ENCODE measurements at places on chromosomes 1 and 21.

DNA sequence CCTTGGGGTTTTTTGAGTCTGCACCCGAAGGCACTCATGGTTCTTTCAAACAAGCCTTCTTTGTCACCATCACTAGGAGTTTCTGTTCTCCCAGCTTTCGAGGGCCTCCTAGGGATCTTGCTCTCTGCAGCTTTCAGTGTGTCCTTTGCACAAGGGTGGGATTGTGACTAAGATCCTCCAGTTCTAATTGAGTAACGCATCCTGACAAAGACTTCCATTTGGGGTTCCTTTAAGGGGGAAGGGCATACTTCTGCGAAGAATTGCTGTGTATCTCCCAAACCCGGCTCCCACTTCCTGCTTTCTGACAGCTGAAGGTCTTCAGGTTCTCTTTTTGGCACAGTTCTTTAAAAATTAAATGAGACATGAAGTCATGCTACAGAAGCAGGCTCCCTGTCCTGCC is 139.4 kb downstream of the EDEM3 start:
- DNase-seq = no peak

- DNase-seq = peak; percentile 27
Measured at GRCh38 chr1:74771913-74772515, 39.1 kb downstream of the TYW3 start.

- DNase-seq = no peak
Measured at GRCh38 chr1:220077887-220078286, 11.7 kb downstream of the BPNT1 start.

- DNase-seq = no peak
Measured at GRCh38 chr1:21834666-21835065, 22.6 kb downstream of the LDLRAD2 start.

- no peak for DNase-seq
Measured at GRCh38 chr1:208821939-208822338, 577.8 kb upstream of the PLXNA2 start.

- DNase-seq = no peak
Measured at GRCh38 chr1:9425859-9426258, 113.4 kb upstream of the SLC25A33 start.

GRCh38 chr1:226046240-226046639 is 16.3 kb upstream of the H3-3A start:
- peak; percentile 32 for DNase-seq

DNA sequence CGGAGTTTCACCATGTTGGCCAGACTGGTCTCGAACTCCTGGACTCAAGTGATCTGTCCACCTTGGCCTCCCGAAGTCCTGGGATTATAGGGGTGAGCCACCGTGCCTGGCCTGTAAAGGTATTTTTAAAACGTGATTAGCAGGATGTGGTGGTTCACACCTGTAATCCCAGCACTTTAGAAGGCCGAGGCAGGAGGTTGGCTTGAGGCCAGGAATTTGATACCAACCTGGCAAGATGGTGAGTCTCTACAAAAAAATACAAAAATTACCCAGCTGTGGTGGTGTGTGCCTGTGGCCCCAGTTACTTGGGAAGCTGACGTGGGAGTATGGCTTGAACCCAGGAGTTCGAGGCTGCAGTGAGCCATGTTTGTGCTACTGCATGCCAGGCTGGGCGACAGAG is 43.3 kb upstream of the SOD1 start:
- DNase-seq = no peak

GRCh38 chr21:41974752-41975053 is 20.9 kb upstream of the C2CD2 start:
- no peak for DNase-seq

- DNase-seq = peak; percentile 45
Measured at GRCh38 chr1:94805912-94806311, 14.2 kb upstream of the SLC44A3 start.

- peak; percentile 34 for DNase-seq
Measured at GRCh38 chr21:44911384-44912157, 9.1 kb downstream of the ITGB2 start.

GRCh38 chr1:50458507-50458906 is 35.3 kb upstream of the DMRTA2 start:
- DNase-seq = no peak

- no peak for DNase-seq
Measured at GRCh38 chr21:18488252-18488651, 84.7 kb upstream of the TMPRSS15 start.

DNA sequence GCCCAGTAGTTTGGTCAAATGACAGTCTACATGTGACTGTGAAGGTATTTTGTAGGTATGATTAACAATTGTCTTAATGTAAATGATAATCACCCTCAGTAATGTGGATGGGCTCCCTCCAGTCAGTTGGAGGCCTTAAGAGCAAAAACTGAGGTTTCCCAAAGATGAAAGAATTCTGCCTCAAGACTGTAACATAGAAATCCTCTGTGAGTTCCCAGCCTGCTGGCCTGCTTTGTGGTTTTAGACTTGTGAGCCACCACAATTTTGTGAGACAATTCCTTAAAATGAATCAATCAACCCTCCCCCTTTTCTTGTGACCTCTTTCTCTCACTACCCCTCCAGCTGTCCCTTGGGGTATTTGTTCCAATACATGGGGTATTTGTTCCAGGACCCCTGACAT is 226.4 kb upstream of the DPYD start:
- no peak for DNase-seq

DNA sequence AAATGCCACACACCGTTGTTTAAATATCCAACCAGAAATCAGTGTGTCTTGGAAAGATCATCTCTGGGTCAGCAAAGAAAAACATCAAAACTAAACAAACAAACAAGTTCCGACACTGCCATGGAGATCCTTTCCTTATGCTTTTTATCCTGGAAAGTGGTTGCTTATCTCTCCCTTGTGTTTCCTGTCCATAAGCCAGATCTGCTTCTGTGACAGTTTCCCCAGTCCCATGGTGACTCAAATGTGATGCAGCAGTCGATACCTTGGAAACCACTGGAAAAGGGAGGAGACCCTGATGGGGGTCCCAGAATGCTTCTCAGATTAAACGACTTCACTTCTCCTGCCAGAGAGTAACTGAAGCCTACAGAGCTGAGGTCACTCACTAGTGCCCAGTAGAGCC is 94.7 kb downstream of the DMRTA2 start:
- no peak for DNase-seq

DNA sequence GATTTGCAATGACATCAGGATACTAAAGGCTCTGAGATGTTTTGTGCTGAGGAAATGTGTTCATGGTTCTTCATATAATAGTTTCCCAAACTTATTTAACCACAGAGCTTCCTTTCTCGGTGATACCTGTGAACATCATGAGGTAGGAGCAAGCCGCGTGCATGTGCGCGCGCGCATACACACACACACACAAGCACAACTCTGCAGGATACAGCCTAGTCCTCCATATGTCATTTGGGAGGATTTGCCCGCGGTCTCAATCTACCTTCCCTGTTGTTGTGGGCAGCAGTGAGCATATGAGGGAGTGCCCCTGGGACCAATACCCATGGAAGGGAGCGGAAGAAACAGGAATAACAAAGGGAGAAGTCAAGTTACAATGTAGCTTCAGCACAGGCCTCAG is 12.2 kb upstream of the TTC4 start:
- DNase-seq = no peak

DNA sequence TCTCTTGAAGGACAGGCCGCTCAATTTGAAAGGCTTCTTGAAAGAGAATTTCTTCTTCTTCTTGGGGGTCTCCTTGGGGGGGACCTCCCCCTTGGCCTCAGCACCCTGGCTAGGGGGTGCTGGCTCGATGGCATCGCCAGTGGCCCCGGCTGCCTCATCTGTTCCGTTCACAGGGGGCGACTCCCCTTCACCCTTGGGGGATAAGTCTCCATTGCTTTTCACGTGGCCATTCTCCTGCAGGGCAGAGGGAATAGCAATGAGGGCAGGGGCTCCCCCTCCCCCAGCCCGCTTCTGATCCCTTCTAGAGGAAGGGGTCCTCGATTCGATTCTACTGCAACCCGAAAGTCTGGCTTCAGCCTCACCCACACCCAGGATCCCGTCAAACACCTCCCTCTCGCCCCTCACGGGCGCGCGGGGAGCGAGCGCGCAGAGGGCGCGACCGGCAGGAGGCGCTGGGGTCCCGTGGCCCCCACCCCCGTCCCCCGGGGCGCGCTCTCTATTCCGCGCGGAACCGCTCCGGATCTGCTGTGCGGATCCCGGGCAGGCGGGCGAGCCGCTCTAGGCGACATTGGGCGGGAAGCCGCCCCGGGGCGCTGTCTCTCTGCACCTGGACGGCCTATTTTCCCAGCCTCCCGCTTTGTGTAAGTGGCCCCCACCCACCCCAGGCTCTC is 1.0 kb downstream of the MARCKSL1 start:
- no peak for DNase-seq

DNA sequence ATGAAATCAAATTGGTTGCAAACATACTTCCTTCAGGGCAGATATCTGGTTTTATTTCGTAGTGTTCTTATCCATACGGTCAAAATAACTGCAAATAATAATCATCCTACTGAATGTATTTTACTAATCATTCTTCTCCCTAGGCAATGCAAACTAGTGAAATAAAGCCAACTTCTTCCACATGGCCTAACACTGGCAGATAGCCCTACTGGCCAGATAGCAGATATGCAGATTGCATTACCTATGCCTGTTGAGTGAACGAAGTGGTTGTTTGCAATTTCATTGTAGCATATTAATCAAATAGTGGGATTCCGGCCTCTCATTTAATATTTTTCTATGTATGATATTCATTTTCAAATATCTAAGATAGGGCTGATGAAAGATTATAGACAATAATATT is 116.2 kb downstream of the CENPF start:
- no peak for DNase-seq

GRCh38 chr1:233282582-233282886 is 13.0 kb downstream of the PCNX2 start:
- no peak for DNase-seq

GRCh38 chr21:43278766-43279577 is 110.2 kb downstream of the CRYAA start:
- DNase-seq = peak; percentile 8

DNA sequence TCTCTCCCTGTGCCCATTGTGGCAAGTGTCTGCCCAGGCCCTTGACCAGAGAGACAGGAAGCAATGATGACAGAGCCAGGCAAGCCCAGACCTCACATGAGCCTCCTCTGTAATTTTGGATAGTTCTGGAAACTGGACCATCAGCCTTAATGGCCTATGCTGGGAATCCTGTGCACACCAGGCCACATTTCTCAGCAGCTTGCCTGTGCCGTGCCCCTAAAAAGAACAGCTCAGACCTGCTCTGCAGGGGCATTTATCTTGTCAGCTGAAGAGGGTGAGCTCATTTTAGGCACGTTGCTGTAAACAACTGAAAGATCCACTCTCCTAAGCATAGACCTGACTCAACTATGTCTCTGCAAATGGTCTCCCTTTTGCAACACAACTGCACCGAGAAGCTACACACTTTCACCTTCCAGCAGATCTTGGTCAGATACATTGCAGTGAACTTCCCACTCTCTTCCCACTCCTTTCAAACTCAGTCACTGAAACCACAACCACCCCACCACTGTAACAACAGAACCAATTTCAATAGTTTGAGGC is 53.5 kb upstream of the BACH1 start:
- peak; percentile 42 for DNase-seq

DNA sequence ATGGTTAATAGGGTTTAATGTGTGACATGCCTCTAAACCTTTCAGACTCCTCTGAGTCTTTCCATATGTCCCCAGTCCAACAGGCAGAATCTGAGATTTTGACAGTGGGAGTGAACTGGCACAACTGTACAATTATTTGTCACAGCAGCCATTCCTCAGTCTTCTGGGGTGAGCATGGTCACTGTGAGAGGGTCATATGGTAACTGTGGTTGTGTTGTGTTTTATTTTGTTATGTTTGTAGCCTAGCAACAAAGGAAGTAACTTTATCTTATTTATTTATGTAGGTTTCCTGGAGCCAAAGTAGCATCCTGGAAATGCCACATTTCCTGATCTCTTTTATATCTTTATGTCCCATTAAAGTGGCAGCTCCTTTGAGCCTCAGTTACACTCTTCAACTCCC is 1067.9 kb downstream of the TTLL7 start:
- DNase-seq = no peak

DNA sequence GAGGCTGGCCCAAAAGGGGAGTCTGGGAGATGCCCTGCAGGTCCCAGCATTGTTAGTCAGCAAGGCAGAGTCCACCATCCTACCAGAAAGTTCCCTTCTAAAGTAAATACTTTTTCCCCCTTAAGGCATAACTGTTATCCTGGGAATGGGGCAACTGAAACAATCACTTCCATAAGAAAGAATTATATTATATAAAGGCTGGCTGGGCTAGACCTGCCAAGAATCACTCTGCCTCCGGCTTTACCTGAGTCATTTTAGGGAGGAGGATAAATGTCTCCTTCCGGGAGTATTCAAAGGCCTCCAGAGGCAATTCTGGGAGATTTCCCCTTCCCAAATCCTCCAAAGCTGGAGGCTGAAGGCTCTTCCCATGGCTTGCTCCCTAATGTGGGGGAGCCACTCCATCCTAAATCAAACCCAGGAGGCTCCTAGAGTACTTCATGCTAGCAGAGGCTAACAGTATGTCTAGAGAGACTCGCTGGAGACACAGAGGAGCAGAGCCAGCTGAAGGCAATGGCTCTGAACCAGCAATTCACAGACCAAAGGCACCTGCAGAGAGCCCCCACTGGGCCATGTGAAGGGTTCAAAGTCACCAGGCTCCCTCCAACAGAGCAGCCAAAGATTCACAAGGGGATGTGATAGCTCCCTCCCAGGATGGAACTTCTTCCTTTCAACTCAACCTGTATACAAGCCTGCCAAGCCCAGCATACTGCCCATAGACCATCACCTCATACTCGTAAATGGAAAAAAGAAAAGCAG is 116.0 kb downstream of the ASTN1 start:
- DNase-seq = no peak

GRCh38 chr1:116133696-116134475 is 22.7 kb downstream of the MAB21L3 start:
- DNase-seq = peak; percentile 29

- DNase-seq = peak; percentile 41
Measured at GRCh38 chr1:224377676-224378006, 21.0 kb downstream of the CNIH4 start.

- no peak for DNase-seq
Measured at GRCh38 chr21:34743831-34744230, 75.0 kb downstream of the CLIC6 start.

GRCh38 chr1:25072461-25072860 is 142.4 kb upstream of the RUNX3 start:
- DNase-seq = no peak

DNA sequence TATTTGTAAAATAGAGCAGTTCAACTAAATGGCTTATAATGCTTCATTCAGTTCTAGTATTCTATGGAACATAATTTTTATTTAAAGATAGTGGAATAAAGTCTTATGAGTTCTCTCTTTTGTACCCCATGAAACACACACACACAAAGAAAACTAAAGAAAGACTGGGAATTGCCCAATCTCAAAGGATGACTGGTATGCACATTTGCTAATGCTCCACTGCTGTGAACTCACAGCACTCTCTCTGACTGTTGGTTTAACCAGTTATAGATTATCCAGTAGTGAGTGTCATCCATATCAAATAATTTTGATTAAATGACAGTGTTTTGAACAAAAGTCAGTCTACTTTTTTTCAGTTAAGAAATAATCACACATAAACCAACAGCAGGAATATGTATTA is 1082.4 kb upstream of the B3GALT2 start:
- no peak for DNase-seq

- no peak for DNase-seq
Measured at GRCh38 chr1:230271300-230272035, 154.7 kb downstream of the PGBD5 start.

All from trophoblast cell (in vitro differentiated cells and primary cell).